NCI-H526 treated with DMSO at 0.1 percent for 48 hours (cell line): ENCODE measurements at places on chromosomes 6 and 20.
A peak's percentile ranks its signal among the peaks of the same experiment; 100 is the strongest.

GRCh38 chr20:50378170-50379000, 131.8 kb upstream of the PTPN1 start:
- DNase-seq, result no peak

GRCh38 chr20:7178004-7178403, 410.5 kb downstream of the BMP2 start:
- no peak for DNase-seq

- no peak for DNase-seq
Measured at GRCh38 chr20:49471397-49471796, 11.1 kb downstream of the KCNB1 start.

DNA sequence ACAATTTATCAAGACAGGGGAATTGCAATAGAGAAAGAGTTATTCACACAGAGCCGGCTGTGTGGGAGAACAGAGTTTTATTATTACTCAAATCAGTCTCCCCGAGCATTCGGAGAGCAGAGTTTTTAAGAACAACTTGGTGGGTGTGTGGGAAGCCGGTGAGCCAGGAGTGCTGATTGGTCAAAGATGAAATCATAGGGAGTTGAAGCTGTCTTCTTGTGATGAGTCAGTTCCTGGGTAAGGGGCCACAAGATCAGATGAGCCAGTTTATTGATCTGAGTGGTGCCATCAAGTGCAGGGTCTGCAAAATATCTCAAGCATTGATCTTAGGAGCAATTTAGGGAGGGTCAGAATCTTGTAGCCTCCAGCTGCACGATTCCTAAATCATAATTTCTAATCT, 50.0 kb upstream of the ECI2 start:
- no peak for DNase-seq

- no peak for DNase-seq
Measured at GRCh38 chr6:12538881-12539357, 177.6 kb upstream of the PHACTR1 start.

- DNase-seq, result no peak
Measured at GRCh38 chr20:9440892-9441291, 73.5 kb upstream of the LAMP5 start.

GRCh38 chr20:38334016-38334415, 12.3 kb upstream of the LBP start:
- DNase-seq, result no peak

DNA sequence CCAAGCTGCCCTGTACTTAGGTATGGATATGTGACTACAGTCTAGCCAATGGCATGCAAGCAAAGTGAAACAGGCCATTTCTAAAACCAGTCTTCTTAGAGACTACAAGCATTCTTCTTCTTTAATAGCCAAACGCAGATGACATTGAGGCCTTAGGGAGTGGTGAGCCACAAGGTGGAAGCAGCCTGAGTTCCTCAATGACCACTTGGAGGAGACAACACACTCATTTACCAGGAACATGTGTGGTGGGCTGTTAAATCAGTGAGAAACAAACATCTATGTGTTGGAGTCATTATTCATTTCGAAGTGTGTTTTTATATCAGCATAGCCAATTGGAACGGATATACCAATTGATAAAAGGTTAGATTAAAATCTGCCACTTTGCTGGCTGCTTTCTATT, 122.0 kb downstream of the GFRAL start:
- DNase-seq, result no peak

DNA sequence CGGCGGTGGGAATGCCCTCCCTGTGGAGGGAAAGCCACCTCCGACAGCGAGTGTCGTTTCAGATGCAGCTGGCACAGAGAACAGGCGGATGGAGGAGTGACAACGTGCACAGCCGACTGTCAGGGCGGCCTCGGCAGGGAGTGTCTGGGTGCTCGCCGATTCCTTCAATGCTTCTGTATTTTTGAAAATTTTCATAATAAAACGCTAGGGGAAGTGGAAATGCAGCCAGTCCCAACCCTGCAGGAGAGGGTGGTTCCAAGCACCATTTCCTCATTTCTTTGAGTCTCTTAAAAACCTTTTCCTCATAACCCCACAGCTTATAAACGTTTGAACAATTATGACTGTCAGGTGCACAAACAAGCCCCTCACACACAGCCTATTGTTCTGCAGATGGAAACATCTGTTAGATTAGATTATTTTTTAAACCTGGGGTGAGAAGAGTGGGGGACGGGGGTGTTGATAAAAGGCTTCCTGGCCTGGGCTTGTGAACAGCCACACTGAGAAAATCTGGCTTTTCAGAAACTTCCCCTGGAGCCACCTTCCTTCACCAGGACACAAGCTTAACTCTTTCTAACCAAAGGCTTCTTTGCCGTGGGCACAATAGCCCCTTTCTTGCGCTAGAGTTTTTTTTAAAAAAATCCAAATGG, 228.9 kb downstream of the ANKRD60 start:
- peak; percentile 37 for DNase-seq

DNA sequence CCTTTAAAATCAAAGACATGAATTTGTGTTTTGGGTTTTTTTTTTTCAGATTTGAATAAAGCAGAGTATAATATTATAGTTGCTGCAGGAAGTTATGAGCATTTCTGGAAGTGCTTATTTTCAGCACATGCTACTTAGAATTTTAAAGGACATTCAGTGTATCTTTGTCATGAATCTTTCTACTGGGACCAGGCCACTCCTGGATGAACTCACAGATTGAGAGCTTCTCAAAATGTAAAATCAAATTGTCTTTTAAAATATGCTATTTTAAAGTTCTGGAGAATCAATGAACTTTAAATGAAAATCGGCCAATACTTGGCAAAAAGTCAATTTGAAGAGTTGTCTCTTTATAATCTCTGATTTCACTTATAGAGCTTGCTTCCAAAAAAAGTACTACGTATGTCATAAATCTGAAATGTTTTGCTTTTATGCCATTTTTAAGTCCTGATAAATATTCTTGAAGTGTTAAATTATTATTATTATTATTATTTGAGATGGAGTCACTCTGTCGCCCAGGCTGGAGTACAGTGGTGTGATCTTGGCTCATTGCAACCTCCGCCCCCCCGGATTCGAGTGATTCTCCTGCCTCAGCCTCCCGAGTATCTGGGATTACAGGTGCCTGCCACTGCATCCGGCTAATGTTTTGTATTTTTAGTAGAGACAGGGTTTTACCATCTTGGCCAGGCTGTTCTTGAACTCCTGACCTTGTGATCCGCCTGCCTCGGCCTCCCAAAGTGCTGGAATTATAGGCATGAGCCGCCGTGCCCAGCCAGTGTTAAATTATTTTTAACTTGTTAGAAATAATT, 175.7 kb upstream of the AKAP12 start:
- DNase-seq, result no peak

DNA sequence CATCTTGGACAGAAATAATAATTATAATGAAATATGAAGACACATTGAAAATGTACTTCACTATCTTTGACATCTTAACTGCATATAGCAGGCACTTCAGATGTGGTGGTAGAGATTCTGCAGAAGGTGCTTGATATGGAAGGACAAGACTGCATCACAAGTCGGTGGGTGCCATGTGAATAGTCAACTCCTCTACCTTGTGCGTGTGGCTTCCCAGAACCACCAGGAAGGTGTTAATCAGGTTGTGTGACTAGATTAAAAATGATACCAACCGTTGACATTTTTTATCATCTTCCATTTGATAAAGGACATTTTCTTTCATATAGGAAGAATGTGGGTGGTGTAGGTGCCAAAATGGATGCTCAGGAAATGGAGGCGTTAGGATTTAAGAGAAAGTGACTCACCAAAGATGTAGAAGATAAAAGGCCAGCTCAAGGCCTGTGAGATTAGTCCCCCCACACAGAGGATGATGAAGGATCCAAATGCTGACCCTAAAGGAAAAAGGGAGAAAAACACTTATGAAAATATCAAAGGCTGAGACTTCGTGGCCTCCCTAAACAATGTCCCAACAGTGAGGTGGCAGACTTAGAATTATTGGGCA, 12.3 kb downstream of the SLC17A2 start:
- DNase-seq, result no peak

GRCh38 chr6:25477006-25477590, 174.9 kb upstream of the SCGN start:
- DNase-seq, result no peak

- no peak for DNase-seq
Measured at GRCh38 chr6:148457137-148457842, 114.7 kb downstream of the SASH1 start.

- no peak for DNase-seq
Measured at GRCh38 chr6:18601516-18602020, 214.4 kb downstream of the RNF144B start.

GRCh38 chr20:53330601-53331140, 263.0 kb downstream of the ZNF217 start:
- DNase-seq, result no peak

DNA sequence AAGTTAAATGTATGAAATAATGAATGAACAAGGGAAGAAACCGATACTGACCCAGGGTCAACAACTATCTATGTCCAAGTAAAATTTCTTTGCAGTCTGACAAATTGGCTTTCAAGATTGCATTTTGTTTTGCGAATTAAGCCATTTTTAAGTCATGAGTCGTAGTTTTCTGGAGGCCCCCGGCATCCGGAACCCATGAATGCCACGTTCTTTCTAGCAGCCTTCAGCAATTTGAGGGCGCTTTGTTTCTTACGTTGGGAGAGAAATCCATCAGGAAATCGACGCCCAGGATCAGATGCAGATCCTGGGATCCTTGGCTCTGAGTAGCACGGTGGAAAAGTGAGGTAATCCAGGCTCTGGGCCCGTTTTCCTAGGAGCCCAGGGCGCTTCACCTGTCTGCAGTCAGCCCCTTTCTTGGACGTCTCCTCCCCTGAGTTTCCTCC, 309 bp upstream of the ABRACL start:
- peak; percentile 52 for DNase-seq

DNA sequence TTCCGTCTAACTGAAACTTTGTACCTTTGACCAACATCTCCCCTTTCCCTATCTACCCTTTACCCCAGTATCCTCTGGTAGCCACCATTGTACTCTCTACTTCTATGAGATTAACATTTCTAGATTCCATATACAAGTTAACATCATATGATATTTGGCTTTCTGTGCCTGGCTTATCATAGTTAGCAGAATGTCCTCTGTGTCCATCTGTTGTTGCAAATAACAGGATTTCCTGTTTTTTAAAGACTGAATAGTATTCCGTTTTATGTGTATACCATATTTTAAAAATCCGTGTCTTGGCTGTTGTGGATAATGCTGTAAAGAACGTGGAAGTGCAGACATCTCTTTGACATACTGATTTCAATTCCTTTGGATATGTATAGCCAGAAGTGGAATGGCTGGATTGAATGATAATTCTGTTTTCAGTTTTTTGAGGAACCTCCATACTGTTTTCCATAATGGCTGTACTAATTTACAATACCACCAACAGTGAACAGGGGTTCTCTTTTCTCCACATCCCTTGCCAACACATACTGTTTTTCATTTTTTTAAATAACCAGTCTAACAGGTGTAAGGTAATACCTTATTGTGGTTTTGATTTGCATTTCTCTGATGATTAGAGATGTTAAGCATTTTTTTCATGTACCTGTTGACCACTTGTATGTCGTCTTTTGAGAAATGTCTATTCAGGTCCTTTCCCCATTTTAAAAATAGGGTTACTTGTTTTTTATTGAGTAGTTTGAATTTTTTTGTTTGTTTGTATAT, 53.8 kb downstream of the CDC5L start:
- DNase-seq, result peak; percentile 98

DNA sequence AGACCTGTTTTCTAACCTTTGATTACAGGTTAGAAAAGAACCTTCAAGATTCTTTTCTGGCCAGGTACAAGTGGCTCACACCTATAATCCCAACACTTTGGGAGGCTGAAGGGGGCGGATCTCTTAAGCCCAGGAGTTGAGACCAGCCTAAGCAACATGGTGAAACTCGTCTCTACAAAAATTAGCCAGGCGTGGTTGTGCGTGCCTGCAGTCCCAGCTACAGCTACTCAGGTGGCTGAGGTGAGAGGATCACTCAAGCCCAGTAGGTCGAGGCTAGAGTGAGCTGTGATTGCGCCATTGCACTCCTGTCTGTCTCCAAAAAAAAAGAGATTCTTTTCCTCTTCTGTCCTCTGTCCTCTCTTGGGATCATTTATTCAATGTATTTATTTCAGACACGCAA, 14.5 kb downstream of the PPIL1 start:
- DNase-seq, result no peak

DNA sequence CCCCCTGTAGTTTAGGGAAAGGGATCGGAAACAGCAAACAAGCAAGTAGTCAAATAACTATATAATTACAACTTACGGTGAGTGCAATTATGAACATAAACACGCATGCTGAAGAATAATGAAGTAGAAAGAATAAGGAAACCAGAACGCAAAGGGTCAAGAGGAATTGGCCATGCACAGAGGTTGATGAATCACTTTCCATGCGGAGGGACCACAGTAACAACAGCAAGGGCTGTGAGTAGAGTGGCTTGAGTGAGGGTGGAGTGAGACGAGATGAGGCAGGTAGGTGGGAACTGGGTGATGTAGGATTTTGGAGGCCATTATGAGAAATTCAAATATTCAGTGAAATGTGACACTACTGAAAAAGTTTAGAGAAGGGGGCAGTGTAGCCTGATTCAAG, 112.2 kb upstream of the LAMP5 start:
- DNase-seq, result no peak

GRCh38 chr20:59646487-59646886, 42.1 kb downstream of the PHACTR3 start:
- no peak for DNase-seq

- DNase-seq, result no peak
Measured at GRCh38 chr6:74753883-74754600, 451.8 kb downstream of the COL12A1 start.

DNA sequence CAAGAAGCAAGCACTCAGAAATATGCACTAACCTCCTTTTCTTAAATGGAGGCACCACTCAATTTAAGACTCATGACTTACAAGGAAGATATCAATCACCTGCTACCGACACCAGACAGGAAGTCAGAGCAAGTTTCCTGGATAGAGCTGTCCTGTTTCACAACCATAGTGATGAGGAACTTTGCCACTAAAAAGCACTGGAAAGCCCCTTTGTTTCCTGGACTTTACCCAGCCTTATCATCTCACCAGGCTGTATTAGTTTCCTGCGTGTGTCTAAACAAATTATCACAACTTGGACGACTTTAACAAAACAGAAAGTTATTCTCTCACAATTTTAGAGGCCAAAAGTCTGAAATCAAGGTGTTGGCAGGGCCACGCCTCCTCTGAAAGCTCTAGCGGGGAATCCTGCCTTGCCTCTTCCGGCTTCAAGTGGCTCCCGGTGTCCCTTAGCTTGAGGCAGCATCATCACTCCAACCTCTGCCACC, 253.8 kb upstream of the STXBP5 start:
- no peak for DNase-seq

- DNase-seq, result no peak
Measured at GRCh38 chr20:25014816-25015215, 22.3 kb upstream of the APMAP start.

- peak; percentile 64 for DNase-seq
Measured at GRCh38 chr6:44475779-44476434, 88.4 kb downstream of the CDC5L start.

DNA sequence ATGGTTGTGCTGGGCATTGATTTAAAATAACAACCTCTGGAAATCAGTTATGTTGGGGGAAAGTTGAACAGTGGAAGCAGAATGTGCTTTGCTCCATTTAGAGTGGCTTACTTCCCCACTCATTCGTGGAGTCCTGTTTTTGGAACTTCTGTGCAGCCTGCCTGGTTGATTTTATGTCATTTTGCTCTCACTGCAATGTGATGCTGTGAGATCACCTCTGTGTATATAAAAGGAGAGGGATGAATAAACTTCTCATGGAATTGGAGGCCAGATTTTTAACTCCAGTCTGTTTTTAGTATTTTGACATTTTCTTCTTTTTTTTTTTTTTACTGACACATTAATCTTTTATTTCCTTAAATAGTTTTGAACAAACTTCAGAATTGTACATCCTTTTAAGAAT, 139.0 kb downstream of the FNDC1 start:
- no peak for DNase-seq
